C1 segment of cervical spinal cord (tissue), 14 donors: ENCODE measurements at places on chromosomes 5 and 9.

DNA sequence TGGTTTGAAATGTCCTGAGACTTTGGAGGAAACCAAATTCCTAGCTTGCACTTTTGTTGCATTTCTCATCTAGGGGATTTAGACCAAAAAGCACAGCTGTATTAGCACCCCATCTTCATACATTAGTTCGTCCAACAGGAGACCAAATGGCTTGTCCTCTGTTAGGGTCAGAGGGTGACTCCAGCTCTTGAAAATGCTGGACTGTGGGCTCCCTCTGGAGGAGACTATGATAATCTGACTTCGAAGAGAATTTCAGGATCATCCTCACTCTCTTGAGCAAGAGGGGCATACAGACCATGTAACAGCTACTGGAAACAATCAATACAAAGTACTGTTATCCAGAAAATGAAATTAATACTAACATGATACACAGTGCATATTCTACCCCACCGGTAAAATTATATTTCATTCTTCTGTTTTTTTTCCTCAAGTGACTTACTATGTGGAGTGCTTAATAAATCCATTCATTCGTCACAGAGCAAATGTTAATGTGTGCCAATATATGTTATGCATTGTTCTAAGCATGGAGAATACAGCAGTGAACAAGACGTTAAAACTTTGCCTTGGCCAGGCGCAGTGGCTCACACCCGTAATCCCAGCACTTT lies 63.7 kb upstream of the PPP2CA start:
- no peak for DNase-seq

GRCh38 chr5:112004867-112005622 lies 248.1 kb upstream of the NREP start:
- DNase-seq, result no peak

GRCh38 chr9:124410321-124410913 lies 4.8 kb downstream of the PSMB7 start:
- DNase-seq, result no peak

- DNase-seq, result no peak
Measured at GRCh38 chr5:107337281-107337680, 333.5 kb downstream of the EFNA5 start.

DNA sequence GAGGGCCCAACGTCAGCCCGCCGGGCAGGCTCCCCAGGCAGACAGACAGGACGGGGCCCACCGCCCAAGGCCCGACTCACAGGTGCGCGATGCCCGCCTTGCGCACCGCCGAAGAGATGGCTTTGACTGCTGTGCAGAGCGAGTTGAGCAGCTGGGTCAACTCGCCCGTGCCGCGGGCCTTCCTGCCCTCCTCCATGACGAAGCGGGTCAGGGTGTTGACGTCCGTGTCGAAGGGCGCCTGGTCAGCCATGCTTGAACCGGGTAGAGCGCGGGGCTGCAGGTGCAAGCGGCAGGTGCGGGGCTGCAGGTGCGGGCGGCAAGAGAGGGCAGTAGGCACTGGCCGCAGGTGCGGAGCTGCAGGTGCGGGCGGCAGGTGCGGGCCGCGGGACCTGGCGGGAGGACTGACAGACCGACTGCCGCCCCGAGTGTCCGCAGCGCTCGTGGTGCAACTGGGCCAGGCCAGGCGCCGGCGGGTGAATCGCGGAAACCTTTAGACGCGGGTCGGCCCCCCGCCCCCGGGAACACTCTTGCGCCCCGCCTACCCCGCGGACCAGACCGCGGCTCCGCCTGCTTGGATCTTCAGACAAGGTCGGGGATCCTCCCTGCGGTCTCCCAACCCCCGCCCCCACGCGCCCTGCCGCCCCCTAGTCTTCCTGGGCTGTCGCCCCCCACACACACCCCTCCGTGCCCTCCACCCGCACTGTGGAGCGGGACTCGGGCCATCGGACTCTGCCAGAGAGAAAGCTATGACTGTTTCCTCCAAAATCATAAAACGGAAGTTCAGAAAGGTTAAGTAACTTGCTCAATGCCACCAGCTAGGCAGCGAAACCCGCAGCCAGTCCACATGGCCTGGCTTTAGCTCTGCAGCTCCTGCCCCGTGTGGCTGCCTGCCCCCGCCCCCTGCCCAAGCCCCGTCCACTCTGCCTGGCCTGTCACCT lies at the start of gene FBP1:
TSS of gene FBP1 (minus strand) at position 458 of the 938 bp plus-strand sequence. CDS start at position 250, 208 bp downstream.
- peak; percentile 15 for DNase-seq

GRCh38 chr5:104295991-104296390 lies 733.4 kb upstream of the NUDT12 start:
- DNase-seq, result no peak

GRCh38 chr9:93315960-93316359 lies 132.0 kb downstream of the WNK2 start:
- no peak for DNase-seq

GRCh38 chr5:172906436-172906835 lies 52.8 kb upstream of the RPL26L1 start:
- no peak for DNase-seq

DNA sequence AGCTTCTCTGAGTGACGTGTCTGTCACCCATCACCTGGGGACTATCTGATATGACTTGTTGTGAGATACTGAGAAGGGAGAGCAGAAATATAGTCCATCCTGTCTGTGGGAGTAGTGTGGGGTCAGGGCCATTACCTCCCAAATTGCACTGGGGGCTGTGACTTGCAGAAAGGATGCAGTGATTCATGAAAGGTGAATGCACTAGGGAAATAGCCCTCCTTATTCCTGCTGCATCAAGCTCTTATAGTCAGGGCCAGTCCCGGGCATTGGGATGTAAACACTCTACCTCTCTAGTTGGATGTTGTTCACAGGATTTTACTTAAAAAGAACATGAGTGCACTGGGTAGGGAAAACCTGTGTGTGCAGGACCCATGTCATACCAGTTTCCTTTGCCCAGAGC lies 124.8 kb downstream of the STK32A start:
- DNase-seq, result no peak

- DNase-seq, result no peak
Measured at GRCh38 chr9:70427161-70427945, 12.9 kb upstream of the KLF9 start.

DNA sequence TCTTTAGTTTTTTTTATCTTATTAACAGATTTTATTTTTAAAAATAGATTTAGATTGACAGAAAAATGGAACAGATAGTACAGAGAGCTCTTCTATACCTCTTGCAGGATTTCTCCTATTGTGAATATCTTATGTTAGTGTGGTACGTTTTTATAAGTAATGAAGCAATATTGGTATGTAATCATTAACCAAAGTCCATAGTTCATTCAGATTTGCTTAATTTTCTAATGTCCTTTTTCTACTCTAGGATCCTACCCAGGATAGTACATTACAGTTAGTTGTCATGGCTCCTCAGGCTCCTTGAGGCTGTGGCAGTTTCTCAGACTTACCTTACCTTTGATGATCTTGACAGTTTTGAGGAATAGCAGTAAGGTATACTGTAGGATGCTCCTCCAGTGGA lies 30.4 kb downstream of the PPP2R2B start:
- no peak for DNase-seq

DNA sequence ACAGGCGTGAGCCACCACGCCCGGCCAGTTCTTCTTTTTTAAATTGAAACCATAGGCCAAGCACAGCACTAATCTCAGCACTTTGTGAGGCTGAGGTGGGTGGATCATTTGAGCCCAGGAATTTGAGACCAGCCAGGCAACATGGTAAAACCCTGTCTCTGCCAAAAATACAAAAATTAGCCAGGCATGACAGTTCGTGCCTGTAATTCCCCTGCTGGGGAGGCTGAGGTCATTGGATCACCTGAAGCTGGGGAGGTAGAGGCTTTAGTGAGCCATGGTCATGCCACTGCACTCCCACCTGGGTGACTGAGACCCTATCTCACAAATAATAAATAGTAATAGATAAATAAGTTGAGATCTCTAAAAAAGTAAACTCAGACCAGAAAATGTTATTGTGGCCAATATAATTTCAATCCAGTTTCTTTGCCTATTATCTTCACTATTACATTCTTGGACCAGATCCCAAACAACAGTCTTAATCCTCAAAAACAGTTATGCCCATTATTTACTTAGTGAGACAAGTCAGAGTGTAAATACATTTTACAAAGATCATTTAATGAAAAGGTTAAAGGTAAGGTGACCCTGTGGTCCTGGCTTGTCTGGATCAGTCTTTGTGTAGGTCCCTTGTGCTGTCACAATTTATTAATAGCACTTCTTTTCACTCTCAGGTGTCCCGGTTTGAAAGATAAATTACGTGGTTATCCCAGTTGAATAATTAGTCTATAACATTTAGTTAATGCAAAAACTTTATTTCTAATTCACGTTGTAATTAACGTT lies 53.6 kb downstream of the RAB24 start:
- DNase-seq, result no peak

DNA sequence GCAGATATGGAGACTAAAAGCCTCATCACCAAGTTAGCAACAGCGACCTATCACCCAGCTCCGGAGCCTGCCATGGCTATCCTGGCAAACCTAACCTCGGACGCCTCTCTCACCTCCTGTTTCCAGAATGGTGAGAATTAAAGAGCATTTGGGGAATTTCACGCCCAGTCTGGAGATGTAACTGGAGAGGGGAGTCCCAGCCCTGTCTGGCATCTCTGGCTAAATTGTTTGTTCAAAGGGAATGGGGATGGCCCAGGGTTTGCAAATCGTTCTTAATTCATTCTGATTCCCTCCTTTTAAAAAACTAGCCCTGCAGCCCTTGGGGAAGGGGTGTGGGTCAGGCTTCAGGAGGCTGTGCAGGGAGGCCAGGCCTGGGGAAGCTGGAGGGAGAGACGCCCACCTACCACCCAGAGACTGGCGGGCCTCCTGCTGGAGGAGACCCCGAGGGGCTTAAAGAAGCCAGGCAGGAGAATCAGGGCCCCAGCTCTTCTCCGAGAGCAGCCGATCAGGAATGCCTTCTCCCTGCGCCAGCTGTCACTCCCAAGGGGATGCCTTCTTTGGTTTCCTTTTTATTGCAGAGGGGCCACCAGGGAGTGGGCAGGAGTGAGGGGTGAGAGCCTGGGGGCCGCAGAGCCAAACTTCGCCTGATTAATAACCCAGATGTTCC lies 964 bp upstream of the COL5A1 start:
- DNase-seq, result no peak

- peak; percentile 11 for DNase-seq
Measured at GRCh38 chr5:69007726-69008368, 86.0 kb upstream of the SLC30A5 start.

- no peak for DNase-seq
Measured at GRCh38 chr5:133331941-133332340, 280.1 kb downstream of the HSPA4 start.

DNA sequence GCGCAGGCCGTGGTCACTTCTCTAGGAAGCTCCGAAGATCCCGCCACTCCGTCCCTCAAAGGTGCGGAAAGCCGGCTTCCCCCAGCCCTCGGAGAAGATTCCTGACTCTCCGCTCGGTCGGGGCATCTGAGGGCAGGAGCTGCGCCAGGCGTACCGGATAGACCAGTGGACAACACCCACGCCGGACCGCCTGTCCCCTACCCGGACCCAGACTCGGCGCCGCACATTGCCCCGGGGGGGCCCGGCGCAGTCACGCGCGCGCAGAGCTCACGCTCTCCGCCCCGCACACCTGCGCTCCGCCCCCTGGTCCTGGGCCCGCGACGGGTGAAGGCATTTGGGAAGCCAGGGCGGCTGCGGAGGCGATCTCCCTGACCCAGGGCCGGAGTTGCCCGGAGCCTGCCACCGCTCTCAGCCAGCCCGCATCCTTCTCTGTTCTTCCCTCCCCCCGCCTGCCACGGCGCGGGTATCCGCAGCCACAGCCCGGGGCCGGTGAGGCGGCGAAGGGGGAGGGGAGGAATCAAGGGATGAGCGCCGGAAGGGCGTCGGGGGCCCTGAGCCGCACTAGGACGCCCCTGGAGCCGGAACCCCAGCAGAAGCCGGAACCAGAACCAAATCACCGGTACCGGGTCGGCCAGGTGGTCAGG lies 448 bp downstream of the RELL2 start:
- DNase-seq, result no peak

DNA sequence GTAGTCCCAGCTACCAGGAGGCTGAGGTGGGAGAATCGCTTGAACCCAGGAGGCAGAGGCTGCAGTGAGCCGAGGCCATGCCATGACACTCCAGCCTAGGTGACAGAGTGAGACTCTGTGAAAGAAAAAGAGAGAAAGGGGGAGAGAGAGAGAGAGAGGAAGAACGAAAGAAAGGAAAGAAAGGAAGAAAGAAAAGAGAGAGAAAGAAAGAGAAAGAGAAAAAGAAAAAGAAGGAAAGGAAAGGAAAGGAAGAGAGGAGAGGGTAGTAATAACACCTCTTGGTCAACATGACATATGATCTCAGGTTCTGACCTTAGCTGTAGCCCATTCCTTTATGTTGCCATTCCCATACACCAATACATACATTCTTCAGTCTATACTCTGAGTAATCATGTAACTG lies 14.1 kb downstream of the FBXW11 start:
- no peak for DNase-seq

GRCh38 chr9:110156902-110157301 lies 51.1 kb downstream of the C9orf152 start:
- no peak for DNase-seq

DNA sequence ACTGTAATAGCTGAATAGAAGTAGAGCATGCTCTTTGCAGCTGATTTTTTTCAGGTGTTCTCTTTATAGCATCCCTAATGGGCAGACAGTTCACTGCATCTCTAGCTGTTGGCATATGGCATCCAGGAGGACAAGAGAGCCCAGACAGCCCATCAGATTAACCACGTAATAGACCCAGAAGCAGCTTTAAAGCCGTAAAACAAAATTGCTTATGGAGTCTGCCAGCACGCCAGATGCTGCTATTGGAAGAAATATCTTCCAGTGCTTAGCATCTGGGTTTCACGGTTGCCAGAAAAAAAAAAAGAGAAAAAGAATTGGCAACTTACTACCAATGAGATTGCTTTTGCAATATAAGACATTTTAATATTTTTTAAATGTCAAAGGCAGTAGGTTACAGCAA lies 869.4 kb upstream of the NUDT12 start:
- no peak for DNase-seq

DNA sequence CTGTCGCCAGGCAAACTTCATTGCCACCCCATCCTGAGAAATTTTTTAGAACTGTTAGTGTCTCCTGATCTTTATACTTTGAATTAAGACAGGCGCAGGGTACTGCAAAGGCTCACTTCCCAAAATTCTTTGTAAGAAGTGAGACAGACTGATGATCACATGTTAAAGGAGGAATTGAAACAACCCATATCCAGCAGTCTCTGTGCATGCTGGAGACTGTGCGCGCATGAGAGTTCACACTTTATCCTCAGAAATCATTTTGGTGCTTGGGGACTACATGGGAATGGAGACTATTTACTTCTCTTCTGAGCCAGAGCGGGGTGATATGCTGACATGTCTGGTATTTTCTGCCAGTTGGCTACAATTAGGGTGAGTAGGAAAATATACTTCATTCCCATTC lies 91.2 kb downstream of the ZNF474 start:
- no peak for DNase-seq

- DNase-seq, result no peak
Measured at GRCh38 chr5:84273517-84273883, 111.2 kb downstream of the EDIL3 start.

- no peak for DNase-seq
Measured at GRCh38 chr5:134969166-134969565, 1.5 kb downstream of the CATSPER3 start.
